ENCODE measurements at places on chromosomes 7 and 10. TPM values are rescaled to one million over a fixed set of nuclear protein-coding genes. Genes with fewer than 3 reads are reported as not detected.

Gene OR6B1
- not detected for total RNA-seq

Gene CLRN3
- not detected for total RNA-seq

Gene VWDE
- 4.1 TPM for total RNA-seq

Gene INSYN2A
- not detected for total RNA-seq

Gene BICC1
- total RNA-seq = 91.3 TPM

Gene MEIG1
- 3.5 TPM for total RNA-seq

Gene INTS15
- 11.3 TPM for total RNA-seq

Gene BRI3
- 112 TPM for total RNA-seq

Gene AGFG2
- 20.0 TPM for total RNA-seq

Gene PKD2L1
- not detected for total RNA-seq

Gene CAMK2B
- 0.14 TPM for total RNA-seq

Gene FAM24A
- not detected for total RNA-seq

Gene LDB3
- 0.03 TPM for total RNA-seq

Gene TMEM176B
- not detected for total RNA-seq

Gene CCDC146
- total RNA-seq = 0.14 TPM

Gene CTAGE8
- total RNA-seq = 1.3 TPM

Gene GIMAP4
- not detected for total RNA-seq

Gene SHTN1
- 5.8 TPM for total RNA-seq

Gene BAIAP2L1
- total RNA-seq = 14.5 TPM

Gene RBM20
- total RNA-seq = 7.7 TPM

Gene TMEM225B
- total RNA-seq = not detected

Gene HOGA1
- total RNA-seq = 70.8 TPM

Gene KNDC1
- total RNA-seq = 1.1 TPM

Gene ITPRID1
- total RNA-seq = not detected

Gene GJD4
- not detected for total RNA-seq

Gene MLXIPL
- total RNA-seq = not detected

Gene TRIM50
- not detected for total RNA-seq

Gene ZNF438
- 2.1 TPM for total RNA-seq

Gene LRRD1
- total RNA-seq = not detected

Gene RTKN2
- total RNA-seq = 4.9 TPM

Gene IKZF1
- not detected for total RNA-seq

Gene PTN
- not detected for total RNA-seq

Gene GIMAP8
- not detected for total RNA-seq

Gene FBXL13
- 0.34 TPM for total RNA-seq
